ENCODE measurements at places on chromosomes 6 and 20.
A peak's percentile ranks its signal among the peaks of the same experiment; 100 is the strongest.

GRCh38 chr6:79127660-79128059 lies 49.6 kb upstream of the PHIP start:
- no peak for DNase-seq

DNA sequence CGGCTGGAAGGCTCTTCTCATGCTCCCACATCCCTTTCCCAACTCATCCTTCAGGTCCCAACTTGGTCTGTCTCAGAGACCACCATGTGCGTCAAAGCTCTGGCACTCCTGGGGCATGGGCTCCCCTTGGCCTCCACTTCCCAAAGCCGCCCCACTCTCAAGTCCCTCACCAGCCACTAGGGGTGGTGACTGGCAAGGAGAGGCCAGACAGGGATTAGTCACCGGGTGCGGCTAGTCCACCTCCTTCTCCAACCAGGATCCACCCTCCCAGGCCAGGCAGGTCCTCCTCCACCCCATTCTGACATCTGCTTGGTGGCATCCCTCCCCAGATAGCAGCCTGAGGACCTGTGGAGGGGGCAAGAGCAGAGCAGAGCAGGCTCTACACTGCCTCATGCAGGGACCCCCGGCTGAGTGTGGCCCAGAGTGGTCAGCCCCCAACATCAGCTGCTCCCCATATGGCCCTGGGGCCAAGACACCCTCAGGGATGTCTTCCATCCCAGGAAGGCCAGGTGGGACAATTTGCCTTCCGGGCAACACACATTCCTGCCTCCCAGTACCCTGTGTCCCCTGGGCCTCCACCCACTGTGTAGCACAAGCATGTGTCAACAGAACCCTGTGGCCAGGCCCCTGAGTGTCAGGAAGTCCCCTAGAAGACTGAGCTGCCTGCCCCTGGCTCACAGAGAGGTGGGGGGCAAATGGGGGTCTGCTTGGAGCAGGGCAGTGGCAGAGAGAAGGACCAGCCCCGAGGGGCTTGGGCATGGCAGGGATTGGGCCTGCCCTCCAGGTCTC lies 29.2 kb downstream of the YTHDF1 start:
- DNase-seq = no peak

GRCh38 chr20:15318682-15319081 lies 981.3 kb upstream of the FLRT3 start:
- DNase-seq = no peak

- peak; percentile 27 for DNase-seq
These were observed 927 bp downstream of the IL20RA start for GRCh38 chr6:137043710-137044365.

DNA sequence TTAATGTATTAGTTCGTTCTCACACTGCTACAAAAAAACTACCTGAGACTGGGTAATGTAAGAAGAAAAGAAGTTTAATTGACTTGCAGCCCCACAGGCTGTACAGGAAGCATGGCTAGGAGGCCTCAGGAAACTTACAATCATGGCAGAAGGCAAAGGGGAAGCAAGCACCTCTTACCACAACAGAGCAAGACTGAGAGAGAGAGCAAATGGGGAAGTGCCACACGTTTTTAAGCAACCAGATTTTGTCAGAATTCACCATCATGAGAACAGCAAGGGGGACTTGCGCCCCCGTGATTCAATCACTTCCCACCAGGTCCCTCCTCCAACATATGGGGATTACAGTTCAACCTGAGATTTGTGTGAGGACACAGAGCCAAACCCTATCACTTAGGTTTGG lies 70.8 kb upstream of the SRSF6 start:
- DNase-seq = no peak

DNA sequence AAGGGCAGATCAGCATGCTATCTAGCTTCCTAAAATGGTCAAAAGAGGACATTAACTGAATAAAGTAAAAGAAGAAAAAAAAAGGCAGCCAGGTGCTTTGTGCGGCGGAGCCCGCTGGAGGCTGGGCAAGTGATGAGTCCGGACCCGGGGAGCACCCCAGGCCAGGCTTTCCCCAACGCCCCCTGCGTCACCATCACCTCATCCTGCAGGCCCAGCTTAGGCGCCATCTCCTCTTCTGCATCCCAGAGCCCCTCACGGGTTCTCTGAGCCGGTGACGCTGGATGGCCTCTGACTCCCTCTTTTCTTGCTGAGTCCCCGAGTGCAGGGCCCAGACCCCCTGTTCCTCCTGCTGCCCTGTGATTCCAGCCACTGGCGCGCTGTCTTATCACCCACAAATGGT lies 250.1 kb downstream of the TBXT start:
- no peak for DNase-seq

DNA sequence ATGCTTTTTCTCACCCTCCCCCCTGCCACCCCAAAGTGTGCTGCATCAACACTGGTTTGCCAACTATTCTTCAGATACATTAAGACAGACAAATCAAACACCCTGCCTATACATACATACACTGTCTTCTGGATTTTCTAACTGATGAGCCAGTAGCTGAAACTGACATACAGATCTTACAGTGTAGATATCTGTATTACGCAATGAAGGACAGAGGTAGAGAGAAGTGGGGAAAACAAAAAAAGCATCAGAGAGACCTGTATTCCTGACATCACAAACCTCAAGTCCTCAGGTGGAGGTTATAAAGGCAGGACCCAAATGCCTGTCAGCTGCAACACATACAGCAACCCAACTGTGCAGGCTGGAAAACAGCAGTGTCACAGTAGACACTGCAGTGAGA lies 535.4 kb downstream of the HACE1 start:
- DNase-seq = no peak

- DNase-seq = no peak
These were observed 25.6 kb upstream of the SMOC2 start for GRCh38 chr6:168415098-168415992.

DNA sequence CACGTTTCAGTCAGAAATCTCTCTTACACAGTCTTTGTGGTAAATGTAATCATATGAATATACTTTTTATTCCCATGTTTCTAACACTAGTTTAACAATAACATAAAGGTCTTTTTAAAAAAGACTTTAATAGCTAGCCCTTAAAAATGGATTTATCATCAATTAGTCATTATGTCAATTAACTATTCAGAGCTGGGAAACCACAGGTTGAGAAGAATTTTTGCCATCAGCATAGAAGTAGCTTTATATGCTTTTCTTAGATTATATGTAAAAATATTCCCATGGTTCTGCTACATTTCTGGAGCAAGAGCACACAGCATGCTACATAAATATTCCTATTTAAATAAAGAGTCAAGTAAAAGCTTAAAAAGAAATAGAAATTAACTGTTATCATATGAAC lies 35.5 kb downstream of the ASCC3 start:
- no peak for DNase-seq

- DNase-seq = no peak
These were observed 1.7 kb downstream of the FKBP5 start for GRCh38 chr6:35686873-35687555.

- DNase-seq = no peak
These were observed 33.4 kb upstream of the TCP11 start for GRCh38 chr6:35174501-35174900.

GRCh38 chr6:72969666-72970065 lies 255.6 kb downstream of the KHDC1L start:
- DNase-seq = no peak

GRCh38 chr20:39473536-39473935 lies 511.4 kb downstream of the DHX35 start:
- no peak for DNase-seq

- no peak for DNase-seq
These were observed 113.8 kb downstream of the TAF4 start for GRCh38 chr20:61951695-61952533.

GRCh38 chr6:125392682-125393081 lies 90.9 kb upstream of the HDDC2 start:
- no peak for DNase-seq

DNA sequence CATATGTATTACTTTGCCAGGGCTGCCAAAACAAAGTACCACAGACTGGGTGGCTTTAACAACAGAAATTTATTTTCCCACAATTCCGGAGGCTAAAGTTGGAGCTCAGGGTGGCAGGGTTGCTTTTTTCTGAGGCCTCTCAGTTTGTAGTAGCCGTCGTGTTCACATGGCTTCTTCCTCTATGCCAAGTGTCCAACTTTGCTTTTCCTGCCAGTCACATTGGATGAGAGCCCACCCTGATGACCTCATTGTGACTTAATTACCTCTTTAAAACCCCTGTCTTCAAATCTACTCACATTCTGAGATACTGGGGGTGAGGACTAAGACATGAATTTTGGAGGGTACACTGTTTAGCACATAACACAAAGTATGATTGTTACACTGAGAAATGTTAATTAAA lies 9.9 kb upstream of the ECT2L start:
- DNase-seq = no peak

- DNase-seq = peak; percentile 75
These were observed 1.5 kb downstream of the PABPC1L start for GRCh38 chr20:44911264-44911921.
